ENCODE measurements at places on chromosomes 2 and 18.

GRCh38 chr2:122033778-122034177, 278.3 kb downstream of the TSN start:
- no peak for DNase-seq

DNA sequence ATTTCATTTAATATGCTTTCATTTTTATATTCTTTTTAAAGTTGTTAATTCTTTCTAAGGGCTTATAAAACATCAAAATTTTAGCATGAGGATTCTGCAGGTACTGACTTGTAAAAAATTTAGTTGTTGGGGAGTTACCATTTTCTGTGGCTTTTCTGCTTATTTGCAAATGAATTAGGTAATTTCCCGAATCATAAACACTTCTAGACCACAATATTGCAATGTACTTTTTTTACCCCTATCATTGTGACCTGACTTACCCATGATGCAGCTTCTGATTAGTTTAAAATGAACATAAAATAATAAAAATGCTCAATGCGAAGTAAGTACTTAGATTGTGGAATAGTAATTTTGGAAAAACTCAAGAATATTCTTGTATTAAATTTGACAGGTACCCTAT, 11.4 kb downstream of the ARL6IP6 start:
- no peak for DNase-seq

DNA sequence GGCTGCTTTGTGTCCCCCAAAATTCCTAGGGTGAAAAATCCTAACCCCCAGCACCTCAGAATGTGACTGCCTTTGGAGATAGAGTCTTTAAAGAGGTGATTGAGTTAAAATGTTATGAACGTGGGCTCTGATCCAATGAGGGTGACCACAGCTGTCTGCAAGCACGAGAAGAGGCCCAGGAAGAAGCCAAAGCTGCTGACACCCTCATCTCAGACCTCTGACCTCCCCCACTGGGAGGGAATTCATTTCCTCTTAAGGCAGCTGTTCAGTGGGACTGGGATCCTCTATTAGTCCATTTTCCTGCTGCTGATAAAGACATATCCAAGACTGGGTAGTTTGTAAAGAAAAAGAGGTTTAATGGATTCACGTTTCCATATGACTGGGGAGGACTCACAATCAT, 544.4 kb downstream of the DCDC2C start:
- no peak for DNase-seq

GRCh38 chr18:28995319-28995718, 818.4 kb upstream of the CDH2 start:
- DNase-seq = no peak

GRCh38 chr2:133489641-133490410, 78.4 kb downstream of the NCKAP5 start:
- DNase-seq = no peak

DNA sequence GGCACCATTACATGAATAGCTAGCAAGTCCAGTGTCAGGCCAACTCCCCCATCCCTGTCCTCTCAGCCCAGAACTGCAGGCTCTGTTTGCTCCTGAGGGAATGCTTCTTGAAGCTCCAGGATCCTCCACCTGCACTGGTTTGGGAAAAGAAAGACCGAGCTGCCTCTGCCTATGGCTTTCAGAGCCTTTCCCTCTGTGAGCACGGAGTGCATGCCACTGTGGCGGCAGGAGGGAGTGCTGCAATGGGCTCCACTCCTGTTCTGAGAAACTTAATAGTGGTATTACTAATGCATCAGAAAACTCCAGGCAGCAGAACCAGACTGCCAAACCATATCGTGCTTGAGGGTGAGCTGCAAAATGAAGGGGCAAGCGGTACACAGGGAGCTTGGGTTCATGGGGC, 271.8 kb downstream of the SRBD1 start:
- no peak for DNase-seq

GRCh38 chr2:166293984-166294383, 81.8 kb downstream of the SCN9A start:
- no peak for DNase-seq

DNA sequence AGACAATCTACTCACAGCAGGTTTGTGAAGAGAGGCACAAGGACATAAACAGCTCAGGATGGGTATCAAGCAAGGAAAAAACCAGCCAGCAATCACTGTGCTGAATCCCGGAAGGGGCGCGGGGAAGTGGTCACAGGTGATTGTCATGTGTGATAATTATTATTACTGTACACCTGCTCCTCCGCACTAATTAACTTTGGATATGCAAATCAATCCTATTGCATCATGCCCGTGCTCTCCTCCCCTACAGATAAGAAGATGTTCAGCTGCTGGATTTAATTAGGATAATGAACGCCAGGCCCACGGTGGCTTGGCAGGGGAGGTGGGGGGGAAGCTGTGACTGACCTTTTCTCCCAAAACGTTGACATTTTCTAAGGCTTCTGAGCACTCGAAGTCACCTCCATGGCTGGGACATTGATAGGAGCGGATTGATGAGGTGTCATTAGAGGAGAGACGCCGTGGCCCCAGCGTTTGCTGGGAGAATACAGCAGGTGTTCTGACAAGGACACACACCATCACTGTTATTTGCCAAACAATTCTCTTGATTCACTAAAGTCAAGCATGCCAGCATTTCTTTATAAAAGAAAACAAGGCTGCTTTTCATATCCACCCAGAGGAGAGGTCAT, 160.3 kb upstream of the VRK2 start:
- no peak for DNase-seq

DNA sequence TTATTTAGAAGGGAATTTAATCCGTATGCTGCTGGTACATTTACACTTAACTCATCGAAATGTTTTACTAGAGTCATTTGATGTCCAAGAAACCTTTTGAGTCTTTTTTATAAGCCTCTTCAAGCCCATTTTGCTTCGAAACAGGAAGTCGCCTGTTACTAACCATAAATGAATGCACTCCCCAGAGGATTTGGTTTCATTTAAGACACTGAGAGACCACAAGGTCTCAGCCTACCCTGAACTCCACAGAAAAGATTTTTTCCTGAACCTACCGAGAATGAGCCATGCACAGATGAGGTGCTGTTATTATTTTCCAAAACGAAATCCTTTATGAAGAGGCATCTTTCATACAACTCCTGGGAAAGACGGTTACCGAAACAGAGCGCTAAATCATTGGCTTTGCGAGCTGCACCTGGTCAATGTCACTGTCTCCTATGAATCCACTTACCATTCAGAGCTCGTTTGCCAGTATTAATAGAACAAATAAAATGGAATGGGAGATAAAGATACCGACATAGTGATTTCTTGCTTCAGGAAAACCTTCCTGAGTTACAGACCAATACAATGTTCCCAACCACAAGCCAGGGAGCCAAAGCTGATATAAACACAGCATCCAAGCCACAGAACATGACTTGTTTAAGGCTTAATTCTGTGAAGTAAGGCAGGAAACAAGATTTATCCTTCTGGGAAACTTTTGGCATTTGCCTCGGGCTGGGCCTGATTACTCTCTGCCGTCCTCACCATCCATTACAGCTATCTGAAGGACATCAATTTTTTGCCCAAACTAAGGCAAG, 382.1 kb downstream of the OSR1 start:
- DNase-seq = no peak

DNA sequence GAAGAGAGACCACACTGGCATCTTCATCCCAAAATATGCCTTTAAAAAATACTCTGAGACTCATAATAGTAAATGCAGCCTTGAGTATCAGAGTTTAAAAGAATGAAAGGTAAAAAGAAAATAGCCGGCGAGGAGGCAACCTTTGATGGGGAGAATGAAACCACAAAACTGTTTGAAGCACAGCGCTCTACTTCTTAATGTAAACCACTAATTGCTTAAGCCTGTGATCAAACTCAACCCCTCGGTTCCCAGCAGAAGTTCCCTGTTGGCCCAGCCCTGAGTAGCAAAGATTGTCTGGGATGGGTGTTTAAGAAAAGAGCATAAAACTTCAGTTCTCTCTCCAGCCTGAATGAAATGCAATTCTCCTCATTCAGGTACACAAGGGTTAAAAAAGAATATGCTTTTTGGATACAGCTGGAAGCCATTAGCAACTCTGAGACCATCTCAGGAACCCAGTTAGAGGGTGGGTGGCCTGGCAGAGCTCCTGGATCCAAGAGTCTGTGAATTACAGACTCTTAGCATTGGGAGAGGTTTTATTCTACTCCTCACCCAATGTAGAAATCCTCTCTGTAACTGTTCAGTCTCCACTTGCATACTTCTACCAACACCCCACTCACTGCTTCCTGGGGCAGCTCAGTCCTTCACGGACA, 44.8 kb downstream of the VIT start:
- DNase-seq = no peak

DNA sequence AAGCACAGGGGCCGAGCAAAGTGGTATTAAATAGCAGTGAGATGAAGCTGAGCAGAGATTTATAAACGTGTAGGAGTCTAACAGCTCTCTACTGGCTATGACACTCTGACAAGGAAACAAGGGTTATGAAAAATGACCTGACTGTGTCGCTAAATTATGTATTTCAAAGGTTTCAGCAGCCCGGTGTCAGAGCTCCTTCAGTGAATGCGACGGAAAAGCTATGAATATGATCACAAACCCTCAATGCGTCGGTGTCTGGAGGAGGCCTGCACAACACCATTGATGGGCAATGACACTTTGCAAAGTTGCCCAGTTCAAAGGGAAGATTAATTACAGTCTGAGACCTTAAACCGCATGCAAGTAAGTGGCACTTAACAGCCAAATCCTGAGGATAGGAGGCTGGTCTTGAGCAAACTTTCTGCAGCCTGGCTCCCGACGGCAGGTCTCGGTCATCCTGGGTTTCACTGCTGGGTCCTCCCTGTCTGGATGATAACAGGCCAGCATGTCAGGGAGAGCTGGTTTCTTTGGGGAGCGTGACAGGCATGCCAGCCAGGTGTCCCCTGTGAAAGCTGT, 615.1 kb upstream of the SALL3 start:
- DNase-seq = no peak

- no peak for DNase-seq
Observed at GRCh38 chr18:46176001-46176400, 71.8 kb downstream of the HAUS1 start.

DNA sequence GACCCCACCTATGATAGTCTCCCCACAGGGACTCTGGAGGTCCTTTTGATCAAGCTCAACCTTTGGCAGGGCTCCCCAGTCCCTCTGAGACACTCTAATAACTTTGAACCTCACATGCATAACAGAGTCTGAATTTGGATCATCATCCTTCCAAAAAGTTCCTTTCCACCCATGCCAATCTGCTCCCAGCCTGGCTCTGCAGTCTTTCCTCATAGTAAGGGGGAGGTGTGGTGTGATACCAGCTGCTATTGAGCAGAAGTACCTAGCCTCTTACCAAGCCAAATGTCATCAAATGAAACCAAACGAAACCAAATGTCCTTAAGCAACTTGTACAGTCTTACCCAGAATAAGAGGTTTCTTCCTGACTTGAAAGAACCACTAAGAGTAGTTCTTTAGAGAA, 36.5 kb downstream of the DTNA start:
- no peak for DNase-seq

- DNase-seq = no peak
Observed at GRCh38 chr2:207750345-207750744, 19.4 kb downstream of the FZD5 start.

- DNase-seq = no peak
Observed at GRCh38 chr2:168524005-168524404, 67.9 kb downstream of the CERS6 start.

DNA sequence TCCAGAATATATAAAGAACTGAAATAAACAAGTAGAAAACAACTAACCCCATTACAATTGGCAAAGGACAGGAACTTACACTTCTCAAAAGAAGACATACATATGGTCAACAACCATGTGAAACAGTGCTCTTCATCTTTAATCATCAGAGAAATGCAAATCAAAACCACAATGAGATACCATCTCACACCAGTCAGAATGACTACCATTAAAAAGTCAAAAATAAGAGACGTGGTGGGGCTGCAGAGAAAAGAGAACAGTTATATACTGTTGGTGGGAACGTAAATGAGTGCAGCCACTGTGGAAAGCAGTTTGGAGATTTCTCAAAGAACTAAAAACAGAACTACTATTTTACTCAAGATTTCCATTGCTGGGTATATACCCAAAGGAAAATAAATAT, 1696.3 kb upstream of the TMEFF2 start:
- no peak for DNase-seq

DNA sequence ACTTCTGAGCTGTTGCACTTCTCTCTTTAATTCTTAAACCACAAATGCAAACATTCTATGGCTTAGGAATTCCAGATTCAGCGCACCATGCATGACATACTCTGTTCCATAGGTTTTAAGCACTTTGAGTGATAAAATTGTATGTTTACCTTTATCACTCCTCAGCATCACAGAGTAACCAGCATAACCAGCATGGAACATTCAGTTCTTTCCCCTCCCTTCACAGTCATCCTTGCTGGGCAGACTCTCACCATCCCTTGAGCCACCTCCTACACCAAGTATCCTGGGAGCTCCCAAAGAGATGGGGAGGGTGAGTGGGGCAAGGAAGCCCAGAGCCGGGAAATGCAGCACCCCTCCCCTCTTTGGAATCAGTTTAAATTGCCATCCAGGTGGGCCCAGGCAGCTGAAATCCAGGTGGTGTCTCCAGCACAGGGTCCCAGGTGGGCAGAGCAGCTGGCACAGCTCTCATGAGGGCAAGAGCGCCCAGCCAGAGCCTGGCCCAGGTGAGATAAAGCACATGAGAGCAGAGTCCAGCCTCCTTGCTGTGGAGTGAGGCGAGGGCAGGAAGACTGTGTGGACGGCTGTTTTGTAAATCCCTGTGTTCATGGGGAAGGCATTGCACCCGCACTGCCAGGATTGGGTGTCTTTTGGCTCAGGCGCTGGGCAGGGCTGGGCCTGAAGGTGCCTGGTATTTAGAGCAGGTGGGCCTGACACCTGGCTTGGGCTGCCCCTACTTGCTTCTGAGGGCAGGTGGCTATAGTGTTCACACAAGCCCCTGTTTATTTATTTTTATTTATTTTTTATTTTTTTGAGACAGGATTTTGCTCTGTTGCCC, 36.8 kb downstream of the LAMA3 start:
- DNase-seq = no peak

DNA sequence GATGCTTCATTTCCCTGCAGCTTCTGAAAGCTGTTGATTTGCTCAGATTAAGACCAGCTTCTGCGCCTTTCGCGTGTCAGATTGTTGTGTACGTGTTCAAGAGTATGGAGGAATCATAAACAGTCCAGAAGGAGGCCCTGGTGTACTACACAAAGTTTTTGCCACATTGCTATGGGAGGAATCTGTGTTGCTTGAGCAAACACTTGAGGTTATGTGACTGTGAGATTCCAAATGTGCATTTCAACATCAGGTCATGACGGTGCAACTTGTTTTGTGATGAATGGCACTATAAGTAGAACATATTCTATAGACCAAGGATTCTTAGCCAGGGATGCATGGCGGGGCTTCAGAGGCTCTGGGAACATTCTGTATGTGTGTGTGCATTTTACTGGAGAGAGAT, 35.0 kb downstream of the SRSF7 start:
- DNase-seq = no peak

GRCh38 chr2:119436993-119437772, 5.5 kb downstream of the TMEM37 start:
- DNase-seq = no peak

- no peak for DNase-seq
Observed at GRCh38 chr2:220191031-220191430, 563.6 kb downstream of the SLC4A3 start.

DNA sequence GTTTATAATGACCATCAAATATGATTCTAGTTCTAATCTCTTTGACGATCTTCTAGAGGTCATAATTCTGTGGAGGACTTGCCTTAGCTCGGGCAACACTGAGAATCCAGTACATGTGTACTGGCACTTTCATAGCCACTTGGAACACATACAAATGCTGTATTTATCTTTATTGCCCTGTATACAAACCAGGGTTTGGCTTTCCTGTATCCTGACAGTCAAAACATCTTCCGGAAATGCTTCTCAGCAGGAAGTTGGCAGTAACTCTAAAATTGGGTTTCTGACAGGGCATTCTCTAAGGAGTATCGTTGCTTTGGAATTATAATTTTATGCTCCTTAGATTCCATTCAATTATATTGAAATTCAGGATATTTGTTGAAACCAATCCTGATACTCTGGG, 643.6 kb downstream of the NRXN1 start:
- DNase-seq = no peak

Measured in activated naive CD8-positive, alpha-beta T cell treated with anti-CD3 and anti-CD28 coated beads, Interleukin-2, amount 50 U/mL, for 24 hours (primary cell).